ENCODE measurements at places on chromosomes 2 and 18.

- DNase-seq: no peak
Observed at GRCh38 chr2:121071034-121071504, 213.9 kb downstream of the TFCP2L1 start.

DNA sequence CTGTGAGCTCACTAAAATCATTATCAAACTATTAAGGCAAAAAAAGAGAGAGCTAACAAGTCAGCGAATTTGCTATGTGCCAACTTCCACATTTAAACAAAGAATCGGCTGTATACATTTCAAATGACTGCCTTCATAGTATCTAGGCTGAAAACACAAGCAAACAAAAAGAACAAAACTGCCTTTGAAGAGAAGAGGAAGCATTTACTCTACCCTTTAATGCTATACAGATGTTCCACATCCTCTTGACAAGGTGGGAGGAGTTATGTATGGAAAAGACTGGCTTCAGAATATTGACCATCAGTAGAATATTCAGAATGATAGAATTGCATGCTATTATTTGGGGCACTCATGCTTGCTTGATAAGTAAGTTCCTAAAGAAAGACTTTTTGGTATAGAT lies 741.7 kb downstream of the PLCL1 start:
- no peak for DNase-seq

- no peak for DNase-seq
Observed at GRCh38 chr2:192535956-192536921, 341.5 kb upstream of the TMEFF2 start.

DNA sequence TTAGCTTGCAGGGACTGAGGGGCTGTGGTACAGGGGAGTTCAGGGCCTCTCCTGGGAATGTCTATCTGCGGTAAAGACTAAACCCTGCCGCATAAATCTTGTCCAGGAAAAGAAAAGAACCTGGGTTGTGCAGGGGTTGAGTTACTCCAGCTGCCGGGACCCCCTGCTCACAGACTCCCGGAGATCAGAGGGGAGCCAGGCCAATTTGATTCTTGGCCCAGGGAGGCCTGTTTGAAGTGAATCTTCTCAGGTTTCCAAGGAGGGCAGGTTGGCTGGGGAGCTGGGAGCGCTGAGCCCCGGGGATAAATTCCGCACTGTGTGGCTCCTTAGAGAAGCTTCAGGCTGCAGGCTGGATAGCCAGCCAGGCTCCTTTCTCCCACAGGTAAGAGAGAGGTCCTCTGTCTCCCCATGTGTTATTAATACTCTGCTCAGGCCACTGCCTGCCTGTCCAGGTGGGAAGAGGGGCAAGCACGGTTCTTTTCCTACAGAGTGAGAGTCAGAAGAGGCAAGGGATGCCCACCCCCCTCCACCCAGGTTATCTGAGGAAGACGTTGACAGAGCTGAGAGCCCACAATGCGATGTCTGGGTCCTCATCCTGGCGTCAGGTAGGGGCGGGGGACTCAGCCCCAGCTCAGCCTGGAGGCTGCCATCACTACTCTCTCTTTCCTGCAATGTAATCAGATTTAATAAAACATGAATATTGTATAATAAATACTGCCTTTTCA lies 82.7 kb downstream of the LONRF2 start:
- peak; percentile 72 for DNase-seq

DNA sequence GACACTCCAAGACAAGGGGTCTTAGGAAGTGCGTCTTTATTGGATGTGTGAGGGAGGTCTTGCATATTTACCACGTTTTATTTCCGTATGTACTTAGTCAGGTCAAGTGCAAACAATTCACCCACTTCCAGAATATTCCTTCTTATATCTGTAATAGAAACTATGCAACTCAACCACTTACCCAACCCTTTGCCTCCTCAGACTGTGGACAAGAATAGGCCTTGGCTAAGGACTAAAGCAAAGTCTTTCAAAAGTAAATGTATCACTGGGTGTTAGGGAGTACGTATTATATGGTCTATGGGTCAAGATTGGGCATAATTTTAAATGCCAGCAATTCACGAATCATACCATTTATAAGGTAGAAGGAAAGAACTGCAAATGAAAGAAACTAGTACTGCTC lies 484.8 kb downstream of the MBD2 start:
- no peak for DNase-seq

- no peak for DNase-seq
Observed at GRCh38 chr2:10523406-10524189, 75.5 kb upstream of the ODC1 start.

DNA sequence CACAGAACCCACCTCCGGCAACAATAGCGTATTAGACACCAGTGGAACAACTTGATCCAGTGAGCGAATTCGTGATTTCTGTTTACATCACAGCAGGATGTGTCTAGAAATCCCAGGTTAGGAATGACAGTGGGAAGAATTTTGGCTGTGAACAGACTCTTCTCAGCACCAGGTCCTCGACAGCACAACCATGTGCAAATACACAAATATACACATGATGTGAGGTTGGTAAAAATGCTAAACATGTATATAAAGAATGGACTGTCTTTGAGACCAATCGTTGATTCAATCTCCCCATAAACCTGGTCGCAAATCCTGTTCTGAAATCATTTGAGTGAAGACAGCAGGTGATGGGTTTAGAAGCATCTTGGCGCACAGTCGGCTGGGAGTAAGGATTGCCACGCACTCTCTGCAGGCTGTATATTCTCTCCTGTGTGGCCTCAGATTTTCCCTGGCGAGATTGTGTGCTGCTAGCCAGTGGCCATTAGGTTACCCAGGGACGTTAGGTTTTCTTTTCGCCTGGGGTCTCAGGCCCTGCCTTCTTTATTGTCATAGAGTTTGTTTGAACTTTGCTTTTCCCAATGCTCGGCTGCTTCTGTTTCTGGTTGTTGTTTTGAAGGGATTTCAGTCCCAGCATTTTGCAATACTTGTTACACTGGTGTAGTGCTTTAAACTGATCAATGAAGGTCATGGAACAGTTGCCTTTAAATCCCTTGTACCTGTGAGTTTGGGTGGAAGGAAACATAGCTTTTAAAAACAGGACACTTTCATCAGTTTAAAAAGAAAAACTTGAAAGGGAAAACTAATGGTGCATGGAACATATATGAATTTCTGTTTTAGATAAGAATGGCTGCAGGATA lies 147.3 kb downstream of the ALPK2 start:
- no peak for DNase-seq

DNA sequence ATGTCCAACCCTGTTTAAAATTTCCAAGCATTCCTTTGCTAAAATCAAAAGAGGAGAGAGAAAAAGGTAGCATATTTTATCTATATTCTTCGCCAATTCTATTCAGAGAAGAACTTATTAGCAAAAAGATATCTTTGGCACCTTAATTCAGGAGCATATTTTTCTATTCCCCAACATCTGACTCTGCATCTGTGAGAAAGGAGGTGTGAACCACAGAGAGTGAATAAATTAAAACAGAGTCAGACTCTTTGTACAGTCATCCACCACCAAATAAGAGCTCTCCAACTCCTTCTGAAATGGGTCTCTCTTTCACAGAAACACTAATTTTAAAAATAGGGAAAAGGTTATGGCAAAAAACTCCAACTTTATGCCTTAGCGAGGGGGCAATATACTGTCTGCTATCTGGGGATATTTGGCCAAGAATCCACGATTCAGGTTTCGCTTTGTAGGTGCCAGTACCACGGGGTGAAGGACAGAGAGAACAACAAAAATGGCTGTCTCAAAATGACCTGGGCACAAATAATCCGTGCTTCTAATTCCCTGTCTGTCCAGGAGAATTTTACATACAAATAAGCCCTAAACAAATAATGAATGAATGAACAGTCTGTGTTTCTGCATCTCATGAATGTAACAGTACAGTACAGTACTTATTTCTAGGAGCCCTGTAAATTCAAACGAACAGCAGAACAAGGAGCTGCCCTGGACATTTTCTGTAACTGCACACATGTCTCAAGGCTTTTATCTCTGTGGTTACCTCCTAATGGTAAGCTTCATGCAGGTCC lies 43.4 kb downstream of the EPB41L3 start:
- no peak for DNase-seq

DNA sequence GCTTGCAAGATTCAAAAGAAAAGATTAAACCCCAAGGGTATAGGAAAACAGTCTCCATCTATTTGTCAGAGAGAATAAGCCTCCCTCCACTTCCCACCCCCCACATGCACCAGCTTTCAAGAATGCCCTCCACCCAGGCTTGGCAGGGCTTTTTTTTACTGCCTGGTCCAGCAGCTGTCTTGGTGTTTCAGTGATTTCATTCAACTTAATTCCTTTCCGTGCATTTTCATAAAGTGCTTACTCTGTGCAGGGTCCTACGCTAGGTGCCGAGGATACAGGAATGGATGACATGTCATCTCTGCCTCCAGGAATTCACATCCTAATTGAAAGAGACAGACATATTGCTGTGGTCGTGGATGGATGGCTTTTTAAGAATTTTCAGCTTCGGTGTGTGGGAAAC lies 117.9 kb downstream of the LRATD1 start:
- no peak for DNase-seq

DNA sequence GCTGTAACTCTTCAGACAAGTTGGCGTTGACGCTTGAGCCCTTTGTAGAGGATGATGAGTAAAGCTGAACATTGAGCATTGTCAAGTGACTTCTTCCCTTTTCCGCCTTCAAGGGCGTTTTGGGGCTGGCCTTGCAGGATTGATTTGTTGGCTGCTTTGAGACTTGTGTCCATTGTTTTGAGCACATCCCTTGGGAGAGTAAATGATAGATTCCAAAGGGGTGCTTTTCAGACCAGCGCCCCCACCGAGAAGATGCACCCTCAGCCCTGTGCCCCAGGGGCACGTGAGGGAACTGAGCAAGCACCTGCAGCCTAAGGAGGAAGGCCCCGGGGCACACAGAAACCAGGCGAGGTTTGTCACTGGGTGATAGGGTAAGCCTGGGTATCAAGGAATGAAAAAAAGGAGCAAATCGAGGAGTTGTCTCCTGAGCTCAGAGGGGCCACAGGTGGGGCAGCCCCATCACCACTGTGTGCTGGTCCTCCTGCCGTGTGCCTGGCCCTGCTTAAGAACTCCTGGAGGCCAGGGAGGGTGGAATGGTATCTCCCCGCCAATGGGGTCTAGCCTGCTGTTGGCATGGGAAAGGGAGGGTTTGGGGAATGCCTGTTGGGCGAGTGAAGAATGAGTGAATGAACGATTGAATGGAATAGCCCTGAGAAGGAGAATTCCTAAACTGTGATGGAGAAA lies 64.0 kb downstream of the RAB31 start:
- no peak for DNase-seq

DNA sequence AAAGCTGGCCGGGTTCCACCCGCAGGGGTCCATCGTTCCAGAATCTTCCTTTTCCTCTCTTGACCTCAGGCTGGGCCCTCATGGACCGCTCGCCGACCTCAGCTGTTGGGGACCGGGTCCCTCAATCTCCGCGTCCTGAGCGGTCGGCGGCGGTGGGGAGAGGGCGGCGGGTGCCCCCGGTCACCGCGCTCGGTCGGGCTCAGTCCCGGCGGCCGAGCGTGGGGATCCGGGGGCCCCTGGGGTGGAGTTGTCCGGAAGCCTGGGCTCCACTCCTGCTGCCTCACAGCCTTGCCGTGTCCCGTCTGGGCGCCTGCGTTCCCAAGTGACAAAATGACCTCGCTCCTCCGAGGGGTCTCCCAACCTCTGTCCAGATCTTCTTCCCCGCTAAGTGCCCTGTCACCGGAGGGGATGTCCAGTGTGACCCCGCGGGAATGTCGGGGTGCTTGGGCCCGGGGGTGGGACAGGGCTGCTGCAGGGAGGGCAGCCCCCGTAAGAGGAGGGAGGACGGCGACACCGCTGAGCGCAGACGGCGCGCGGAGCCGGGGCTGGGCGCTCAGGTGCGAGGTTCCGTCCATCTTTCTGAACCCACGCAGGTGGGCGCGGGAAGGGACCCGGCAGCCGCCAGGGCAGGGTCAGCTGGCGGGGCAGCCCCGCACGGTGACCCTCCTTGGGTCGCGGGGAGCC lies 16.0 kb upstream of the E2F6 start:
- no peak for DNase-seq

DNA sequence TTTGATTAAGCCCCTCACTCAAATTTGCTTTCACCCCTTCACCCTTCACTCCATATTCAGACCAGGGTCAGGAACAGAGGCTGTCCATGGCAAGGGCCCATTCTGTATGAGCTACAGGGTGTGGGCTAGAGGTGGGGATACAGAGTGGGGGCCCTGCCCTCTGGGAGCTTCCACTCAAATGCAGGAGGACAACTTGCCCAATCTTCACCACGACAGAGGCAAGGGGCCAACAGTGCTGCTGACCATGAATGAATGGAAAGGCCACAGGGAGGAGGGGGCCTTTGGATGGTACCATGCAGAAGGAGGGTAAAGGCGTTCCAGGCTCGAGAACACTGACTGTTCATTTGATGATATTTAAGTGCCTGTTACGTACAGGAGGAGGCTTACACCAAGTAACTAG lies 22.8 kb downstream of the ADRA2B start:
- DNase-seq: no peak

- DNase-seq: no peak
Observed at GRCh38 chr2:120612931-120613330, 122.7 kb upstream of the GLI2 start.

- DNase-seq: no peak
Observed at GRCh38 chr2:164910101-164910899, 45.0 kb downstream of the SLC38A11 start.

DNA sequence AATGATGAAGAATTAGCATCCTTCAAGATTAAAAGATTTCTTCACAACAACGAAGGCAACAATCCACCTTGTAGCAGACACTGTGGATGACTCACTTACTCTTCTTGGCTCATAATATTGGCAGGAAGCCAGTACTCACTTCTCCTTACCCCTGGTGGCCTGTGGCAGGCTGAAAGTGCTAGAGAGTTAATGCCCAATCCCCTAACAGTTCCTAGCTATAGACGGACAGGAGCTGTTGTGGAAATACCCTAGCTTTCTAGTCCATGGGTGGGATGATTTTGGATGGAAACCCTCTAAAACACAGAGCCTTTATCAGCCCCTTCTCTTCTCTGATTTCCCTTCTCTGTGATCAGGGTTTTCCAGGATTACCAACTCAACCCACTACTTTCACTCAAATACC lies 128.6 kb upstream of the NYAP2 start:
- DNase-seq: no peak

GRCh38 chr2:6919901-6920742 lies 2.9 kb downstream of the RNF144A start:
- no peak for DNase-seq

GRCh38 chr2:158463496-158464095 lies 6.8 kb downstream of the PKP4 start:
- DNase-seq: no peak

- DNase-seq: no peak
Observed at GRCh38 chr18:74682141-74682990, 84.7 kb downstream of the ZNF407 start.
